ENCODE measurements at places on chromosomes 5 and 9.

DNA sequence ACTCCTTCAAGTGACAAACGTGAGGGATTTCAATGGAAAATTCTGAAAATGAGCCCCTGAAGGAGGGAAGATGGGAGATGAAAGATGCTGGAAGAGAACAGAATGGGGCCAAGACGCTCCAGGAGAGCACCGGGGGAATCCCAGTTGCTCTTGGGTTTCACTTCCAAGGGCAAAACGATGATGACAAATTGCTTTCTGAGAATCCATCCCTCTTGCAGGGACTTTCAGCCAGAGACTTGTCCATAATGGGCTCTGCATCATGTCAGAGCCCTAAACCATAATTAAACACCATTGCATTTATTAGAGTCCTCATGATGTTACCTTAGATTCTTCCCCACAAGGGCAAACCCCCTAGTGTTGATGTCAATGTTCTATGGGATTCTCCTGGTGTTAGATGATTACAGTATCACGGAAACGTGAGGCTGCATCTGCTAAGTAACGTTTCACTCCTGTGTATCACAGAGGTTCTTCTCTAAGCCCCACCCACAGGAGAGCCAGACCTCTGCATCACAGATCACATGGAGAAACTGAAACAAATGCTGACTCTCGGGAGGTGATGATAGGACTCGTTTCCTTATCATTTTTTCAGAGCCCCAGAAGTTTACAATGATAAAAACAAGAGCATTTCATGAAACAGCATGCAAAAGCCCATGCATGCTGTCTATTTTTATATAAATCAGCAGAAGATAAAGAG is 114.4 kb downstream of the TENT4A start:
- peak; percentile 62 for DNase-seq

- no peak for DNase-seq
Measured at GRCh38 chr9:101372327-101373118, 12.3 kb downstream of the BAAT start.

DNA sequence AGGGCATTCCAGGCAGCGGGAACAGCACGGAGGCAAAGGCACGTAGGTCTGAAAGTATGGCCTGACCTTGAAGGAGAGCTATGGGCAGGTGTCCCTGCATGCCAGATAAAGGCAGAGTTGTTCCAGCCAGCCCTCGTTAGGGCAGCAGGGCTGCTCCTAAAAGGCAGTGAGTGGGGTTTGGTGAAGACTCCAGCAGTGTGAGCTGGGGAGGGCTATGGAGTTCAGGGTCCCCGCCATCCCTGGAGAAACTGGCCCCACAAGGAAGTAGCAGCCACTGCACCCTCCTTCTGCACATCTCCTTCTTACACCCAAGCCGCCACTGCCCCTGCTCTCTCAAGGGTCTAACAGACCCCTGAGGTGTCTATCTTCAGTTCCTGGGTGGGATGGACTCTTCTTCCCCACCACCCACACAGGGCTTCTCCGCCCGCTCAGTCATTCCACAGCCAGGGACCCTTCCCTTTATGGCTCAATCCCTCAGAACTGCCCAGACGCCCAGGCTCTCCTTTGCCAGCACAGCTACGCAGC is 1.4 kb downstream of the AKNA start:
- DNase-seq: no peak

- DNase-seq: no peak
Measured at GRCh38 chr5:177967221-177967887, 28.7 kb downstream of the PROP1 start.

DNA sequence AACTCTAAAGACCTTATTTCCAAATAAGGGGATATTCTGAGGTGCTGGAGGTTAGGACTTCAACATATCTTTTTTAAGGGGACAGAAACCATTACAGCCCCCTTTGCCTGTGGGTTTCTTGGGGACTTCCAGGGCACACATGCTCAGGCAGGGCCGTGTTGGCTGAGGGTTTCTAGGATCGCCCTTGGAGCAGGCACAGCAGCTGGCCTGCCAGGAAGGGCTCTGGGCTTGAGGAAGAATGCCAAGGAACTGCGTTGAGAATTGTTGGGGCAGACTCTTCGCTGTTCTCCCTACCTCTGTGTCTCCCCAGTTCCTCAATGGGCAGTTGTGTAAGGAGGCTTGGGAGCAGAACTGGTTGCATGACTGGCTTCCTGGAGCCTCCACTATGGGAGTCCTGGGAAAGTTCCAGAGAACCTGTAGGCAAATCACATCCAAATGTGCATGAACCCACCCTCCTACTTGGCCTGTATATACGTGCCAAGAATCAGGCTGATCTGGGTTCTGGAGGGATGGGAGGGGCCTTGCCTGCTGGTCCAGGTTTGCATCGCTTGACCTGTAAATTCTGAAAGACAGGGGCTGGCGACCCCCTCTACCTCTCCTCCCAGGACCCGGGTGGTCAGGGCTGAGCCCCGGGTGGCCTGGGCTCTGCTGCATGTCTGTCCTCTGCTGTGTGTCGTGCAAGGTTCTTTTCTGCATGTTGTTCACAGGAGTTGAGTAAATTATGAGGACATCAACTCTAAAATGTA is 65.5 kb downstream of the HSPA4 start:
- DNase-seq: no peak

- no peak for DNase-seq
Measured at GRCh38 chr5:18466731-18467130, 832.5 kb downstream of the TAF11L14 start.

- DNase-seq: no peak
Measured at GRCh38 chr5:151255621-151256286, 2.8 kb downstream of the GM2A start.

- no peak for DNase-seq
Measured at GRCh38 chr9:98173181-98173580, 19.3 kb downstream of the CORO2A start.

GRCh38 chr5:135223404-135223803 is 175.6 kb downstream of the MACROH2A1 start:
- DNase-seq: no peak

- DNase-seq: no peak
Measured at GRCh38 chr5:134825212-134825611, 20.6 kb upstream of the C5orf24 start.

- DNase-seq: no peak
Measured at GRCh38 chr5:138874771-138875551, at the start of gene LRRTM2. LRRTM2 (minus strand) TSS chr5:138875335; CDS start chr5:138874911, 424 bp downstream.

- DNase-seq: no peak
Measured at GRCh38 chr5:2872676-2873075, 121.2 kb upstream of the IRX2 start.

- DNase-seq: no peak
Measured at GRCh38 chr9:87518702-87519335, 21.2 kb downstream of the DAPK1 start.

DNA sequence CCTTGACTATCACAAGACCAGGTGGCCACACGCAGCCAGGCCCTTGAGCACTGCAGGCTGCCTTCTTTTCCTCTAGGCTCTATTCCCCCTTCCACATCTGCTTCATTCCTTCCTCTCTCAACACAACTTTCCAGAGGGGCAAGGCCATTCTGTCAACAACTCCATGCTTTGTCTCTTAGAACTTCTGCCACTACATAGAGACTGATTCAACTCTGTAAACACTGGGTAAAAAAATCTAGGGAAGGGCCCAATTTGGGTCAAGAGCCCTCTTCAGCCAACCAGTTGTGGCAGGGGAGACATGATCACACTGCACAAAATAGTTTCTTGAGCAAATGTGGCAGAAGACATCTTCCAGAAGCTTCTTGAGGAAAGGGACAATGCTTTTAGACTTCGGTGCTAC is 55.6 kb downstream of the ATPSCKMT start:
- DNase-seq: no peak

GRCh38 chr5:66744040-66744439 is 147.8 kb downstream of the MAST4 start:
- DNase-seq: no peak

DNA sequence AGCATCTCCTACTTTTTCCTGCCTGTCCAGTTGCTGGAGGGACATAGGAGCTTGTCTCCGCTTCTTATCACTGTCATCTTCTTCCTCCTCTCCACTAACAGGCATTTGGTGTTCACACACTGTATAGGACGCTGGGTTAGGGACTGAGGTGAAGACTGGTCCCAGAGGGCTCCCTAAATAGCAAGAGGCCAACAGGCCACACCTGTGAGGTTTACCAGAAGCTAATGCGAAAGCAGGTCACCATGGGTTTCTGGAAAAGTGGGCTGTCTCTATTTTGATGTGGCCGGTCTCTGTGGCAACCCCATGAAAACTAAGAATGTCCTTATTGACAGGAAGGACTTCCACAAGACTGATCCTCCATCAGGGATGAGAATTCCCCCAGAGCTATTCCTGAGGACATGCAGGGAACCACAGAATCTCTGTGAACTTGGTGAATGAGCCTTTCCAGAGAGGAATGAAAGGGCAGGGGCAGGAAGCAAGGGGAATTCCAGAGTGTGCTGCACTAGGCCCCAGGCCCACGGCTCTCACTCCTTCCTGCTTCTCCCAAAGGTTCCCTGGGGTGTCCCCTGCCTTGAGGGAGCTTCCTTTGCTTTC is 61.7 kb downstream of the DAP start:
- no peak for DNase-seq

GRCh38 chr5:113487416-113487780 is 855 bp downstream of the MCC start:
- DNase-seq: no peak

GRCh38 chr5:101142102-101142501 is 239.0 kb upstream of the ST8SIA4 start:
- DNase-seq: no peak

DNA sequence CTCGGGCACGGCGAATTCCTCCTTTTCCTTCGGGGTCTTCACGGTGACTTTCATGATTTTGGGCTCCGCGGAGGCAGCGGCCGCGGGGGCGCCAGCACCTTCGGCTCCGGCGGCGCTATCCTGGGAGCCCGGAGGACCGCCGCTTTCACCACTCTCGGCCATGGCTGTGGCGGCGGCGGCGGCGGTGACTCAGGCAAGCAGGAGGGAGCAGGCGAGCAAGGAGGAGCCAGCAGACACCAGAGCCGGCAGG is 315 bp downstream of the UBQLN1 start:
- no peak for DNase-seq

DNA sequence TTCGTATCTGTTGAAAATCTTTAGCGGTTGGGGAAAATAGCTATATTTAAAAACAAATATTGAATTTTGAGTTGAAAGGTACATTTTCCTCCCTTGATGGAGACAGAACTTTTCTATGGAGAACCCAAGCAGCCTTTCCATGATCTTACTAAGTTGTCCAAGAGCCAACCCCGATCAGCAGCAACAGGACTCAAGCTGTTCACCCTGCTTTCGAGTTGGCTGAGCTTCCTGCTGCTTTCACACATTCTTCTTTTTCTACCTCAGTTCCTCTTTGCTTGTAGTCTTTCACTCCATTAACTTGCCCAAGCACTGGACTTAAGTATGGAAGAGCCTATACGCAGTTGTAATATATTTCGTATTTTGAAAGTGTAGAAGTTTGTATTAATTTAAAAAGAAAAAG is 59.4 kb downstream of the IL6ST start:
- DNase-seq: no peak

DNA sequence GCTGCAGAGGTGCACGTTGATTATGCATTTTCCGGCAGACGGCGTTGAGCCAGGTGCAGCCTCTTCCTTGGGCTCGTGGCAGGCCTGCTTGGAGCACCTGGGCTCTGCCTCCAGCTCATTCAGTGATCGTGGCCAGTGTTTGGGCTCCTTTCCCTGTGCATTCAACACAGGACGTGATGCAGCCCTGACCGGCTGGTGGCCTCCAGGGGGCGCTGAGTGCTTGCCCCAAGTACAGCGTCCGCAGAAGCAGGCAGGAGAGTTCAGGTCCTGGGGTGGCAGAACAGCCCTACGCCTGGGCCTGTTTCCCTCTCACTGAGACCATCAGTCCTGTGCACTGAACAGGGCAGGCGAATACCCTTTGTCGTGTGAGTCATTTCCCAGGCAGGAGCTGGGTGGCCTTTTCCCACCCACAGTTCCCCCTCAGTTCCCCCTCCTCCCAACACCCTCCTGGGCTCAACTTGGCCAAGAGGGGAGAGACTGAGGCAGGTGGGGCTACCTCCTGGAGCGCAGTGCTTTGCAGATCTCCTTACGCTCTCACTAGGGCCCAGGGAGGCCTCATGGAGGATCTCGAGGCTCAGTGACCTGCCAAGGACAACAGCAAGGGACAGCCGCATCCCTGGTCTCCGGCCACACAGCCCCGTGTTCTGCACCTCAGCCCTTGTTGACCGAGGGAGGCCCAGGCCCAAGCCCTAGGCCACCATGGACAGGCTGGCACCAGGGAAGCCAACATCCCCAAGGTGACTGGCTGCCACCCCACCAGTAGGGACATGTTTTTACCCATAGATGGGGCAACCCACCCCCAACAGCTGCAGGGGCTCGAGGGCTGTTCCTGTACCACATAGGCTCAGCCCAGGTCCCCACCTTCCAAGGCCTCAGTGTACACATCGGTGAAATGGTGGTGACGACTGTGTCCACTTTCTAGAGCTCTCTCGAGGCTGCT is 52.9 kb downstream of the LRSAM1 start:
- DNase-seq: peak; percentile 76

DNA sequence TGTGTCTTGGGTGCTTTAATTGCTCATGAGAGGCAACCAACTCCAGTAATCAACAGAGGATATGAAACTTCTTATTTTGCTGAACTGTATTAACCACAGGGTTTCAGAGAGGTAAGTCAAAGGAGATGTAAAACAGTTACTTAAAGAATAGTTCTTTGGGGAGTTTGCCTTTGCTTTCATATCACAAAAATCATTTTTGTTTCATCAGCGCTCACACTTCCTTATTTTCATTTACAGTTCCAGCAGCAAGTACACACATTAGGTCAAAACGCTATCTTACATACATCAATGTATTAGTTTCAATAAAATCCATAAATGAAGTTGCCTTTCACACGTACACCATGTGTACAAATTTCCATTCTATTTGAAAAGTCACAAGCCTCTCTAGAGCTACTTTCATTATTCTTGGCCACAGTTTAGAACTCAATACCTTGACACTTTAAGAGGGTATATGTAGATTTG is 50.1 kb downstream of the ST8SIA4 start:
- no peak for DNase-seq

DNA sequence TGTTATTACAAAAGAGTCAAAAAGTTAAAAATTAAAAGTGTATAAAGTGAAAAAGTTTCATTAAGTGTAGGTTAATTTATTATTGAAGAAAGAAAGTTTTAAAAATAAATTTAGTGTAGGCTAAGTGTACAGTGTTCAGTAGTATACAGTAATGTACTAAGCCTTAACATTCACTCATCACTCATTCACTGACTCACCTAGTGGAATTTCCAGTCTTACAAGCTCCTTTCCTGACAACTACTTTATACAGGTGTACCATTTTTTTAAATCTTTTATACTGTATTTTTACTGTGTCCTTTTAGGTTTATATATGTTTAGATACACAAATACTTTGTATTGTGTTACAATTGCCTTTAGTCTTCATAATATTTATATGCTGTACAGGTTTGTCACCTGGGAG is 530.2 kb upstream of the FAM174A start:
- no peak for DNase-seq

- DNase-seq: no peak
Measured at GRCh38 chr9:21154018-21154608, 12.3 kb downstream of the IFNA21 start.

- DNase-seq: no peak
Measured at GRCh38 chr5:23257656-23258055, 249.8 kb upstream of the PRDM9 start.

DNA sequence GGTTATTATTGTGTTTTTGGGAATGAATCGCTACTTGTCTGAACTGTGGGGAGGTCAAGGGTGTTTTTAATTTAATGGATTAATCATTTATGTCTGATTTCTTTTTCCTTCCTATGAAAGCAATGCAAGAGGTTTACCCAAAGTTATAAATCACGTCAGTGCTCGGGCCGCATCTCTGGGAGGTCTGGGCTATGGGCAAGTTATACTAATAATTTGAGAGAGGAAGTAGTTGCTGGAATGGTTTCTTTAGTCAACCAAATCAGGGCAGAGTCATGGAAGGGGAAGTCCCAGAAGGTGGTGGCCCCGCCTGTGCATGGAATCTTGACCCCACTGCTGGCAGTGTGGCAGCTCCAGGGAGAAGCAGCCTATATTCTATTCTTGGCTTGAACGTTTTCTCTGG is 180.2 kb downstream of the HSPA4 start:
- no peak for DNase-seq
